T-cell (primary cell): ENCODE measurements at places on chromosomes 5 and 9.

GRCh38 chr5:77828445-77828844 lies 52.3 kb upstream of the TBCA start:
- no peak for DNase-seq

DNA sequence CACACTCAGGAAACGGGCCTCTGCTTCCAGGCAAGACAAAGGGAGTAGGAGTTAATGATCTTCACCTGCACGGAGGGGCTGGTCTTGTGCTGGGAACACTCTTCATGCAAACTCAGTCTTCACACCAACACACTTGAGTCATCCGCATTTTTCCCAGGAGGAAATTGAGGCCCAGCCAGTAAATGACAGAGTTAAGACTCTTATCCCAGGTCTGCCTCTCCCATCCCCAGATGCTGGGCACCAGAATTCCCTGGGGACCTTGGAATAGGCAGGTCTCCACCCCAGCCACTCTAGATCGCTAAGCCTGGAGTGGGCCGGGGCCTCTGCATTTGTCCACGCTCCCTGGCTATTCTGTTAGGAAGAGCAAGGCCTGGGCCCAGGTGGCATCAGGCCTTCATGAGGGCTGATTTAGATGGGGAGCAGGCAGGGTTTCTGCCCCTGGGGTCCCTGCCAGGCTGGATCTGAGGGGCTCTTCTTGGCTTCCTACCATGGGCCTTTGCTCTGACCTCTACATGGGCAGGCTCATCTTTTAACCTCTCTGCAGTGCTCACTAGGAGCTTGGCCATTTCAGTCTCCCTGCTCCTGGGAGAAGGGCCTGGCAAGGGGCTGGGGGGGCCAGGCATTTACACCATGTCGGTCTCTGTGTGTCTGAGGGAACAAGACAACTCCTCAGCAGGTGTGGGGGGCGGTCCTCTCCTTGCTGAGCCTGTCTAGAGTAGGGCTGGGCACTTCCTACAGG lies 77.3 kb downstream of the AMBP start:
- no peak for DNase-seq

DNA sequence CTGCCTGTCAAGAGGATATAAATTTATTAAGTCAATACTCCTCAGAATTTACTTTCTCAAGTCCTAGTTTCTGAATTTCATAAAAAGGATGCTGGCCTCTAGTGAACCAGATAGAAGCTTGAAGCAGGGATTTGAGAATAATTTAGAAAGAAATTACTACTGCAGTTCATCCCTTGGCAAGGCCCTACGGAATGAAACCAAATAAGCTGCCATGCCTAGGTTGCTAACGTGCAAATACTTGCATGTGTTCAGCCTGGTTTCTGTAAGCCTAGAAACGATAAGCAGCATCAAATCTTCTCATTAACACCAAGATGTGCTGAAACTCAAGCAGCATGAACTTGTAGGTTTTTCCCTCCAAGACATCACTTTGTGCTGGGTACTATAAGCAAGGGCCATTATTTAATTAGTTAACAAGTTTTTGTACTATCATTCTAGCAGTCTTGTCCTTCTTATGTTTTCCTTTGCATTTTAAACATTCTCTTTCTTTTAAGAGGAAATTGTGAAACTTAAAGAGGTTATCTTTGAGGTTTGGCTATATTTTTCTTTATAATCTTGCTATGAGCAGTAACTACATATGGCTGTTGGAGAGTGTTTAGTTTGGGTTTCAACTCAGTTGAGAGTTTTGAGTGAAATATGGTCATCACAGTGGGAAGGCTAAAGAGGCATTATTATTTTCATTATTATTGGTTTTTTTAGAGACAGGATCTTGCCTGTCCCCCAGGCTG lies 71.8 kb downstream of the ADAMTSL1 start:
- no peak for DNase-seq

- no peak for DNase-seq
These were observed 12.6 kb downstream of the CRB2 start for GRCh38 chr9:123368536-123369153.

DNA sequence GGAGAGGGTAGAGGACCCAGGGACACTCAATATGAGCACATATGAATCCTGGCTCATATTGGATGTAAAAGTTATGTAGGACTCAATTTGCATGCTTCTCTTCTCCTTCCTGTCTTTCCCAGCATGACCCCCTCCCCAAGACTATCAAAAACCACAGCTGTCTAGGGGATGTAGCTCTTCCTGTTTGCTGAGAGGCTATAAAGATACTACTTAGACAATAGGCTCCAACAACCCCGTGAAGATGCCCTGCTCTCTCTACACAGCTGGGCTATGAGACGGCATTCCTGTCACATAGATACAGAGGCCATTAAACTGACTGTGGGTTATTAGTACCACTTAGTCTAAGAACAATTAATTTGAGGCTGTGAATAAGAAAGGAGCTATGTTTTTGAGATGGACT lies 56.5 kb upstream of the PCSK1 start:
- no peak for DNase-seq

DNA sequence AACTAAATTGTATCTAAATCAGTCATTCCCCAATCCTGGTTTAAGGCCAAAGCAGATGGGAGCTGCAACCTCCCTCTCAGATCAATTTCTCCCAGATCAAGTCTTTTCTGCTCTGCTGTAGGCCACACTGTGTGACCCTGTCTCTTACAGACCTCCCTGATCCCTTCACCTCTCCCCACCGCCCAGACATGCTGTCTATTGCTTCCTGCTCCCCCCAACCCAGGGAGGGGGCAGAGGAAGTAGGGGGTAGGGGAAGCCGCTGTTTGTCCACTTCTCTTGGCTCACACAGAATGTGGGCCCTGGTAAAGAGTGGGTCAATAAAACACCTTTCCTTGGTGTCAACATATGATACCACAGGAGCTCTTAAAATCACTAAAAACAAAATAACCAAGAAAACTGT lies 226.3 kb downstream of the ENC1 start:
- no peak for DNase-seq
